Thoracic aorta (tissue), 2 donors: ENCODE measurements at places on chromosomes 3 and 15. TPM values are rescaled to one million over a fixed set of nuclear protein-coding genes. Genes with fewer than 3 reads are reported as not detected.

DNA sequence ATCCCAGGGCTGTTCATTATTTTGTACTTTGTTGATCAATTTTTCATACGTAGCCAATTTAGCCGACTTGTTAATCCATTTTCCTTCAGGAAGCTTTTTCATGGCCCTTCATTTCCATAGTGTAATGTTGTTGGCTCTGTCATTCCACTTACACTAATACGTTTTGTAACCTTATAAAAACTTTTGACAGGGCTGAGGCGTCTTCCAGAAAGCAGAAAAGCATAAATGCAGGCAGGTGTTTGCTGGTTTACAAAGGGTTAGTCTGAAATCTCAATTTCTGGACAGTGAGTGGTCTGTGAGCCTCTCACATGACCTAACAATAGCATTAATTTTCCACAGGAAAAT is 444.0 kb downstream of the OTOL1 start:
- H3K4me1 ChIP-seq = no peaks in the 10 kb centered on the region
- no peak overlapping the region for H3K4me3 ChIP-seq
- no peak for DNase-seq
- no peaks in the 10 kb centered on the region for H3K27me3 ChIP-seq
- no peak overlapping the region for H3K27ac ChIP-seq

- no peaks in the 10 kb centered on the region for H3K36me3 ChIP-seq
- H3K4me1 ChIP-seq = no peaks in the 10 kb centered on the region
- no peak for DNase-seq
- no peak overlapping the region for H3K27ac ChIP-seq
- no peak overlapping the region for H3K4me3 ChIP-seq
These were observed 23.2 kb downstream of the GPR15 start for GRCh38 chr3:98555025-98555379.

- DNase-seq = no peak
- H3K4me3 ChIP-seq = no peak overlapping the region
- H3K4me1 ChIP-seq = peaks cover 6% of the 10 kb centered on the region
- H3K27me3 ChIP-seq = no peaks in the 10 kb centered on the region
- H3K27ac ChIP-seq = no peak overlapping the region
These were observed 19.1 kb upstream of the LPP start for GRCh38 chr3:188134856-188135255.

GRCh38 chr3:42345811-42346210 is 64.6 kb downstream of the LYZL4 start:
- H3K4me1 ChIP-seq = no peaks in the 10 kb centered on the region
- DNase-seq = no peak
- no peaks in the 10 kb centered on the region for H3K36me3 ChIP-seq
- no peak overlapping the region for H3K27ac ChIP-seq
- no peaks in the 10 kb centered on the region for H3K27me3 ChIP-seq

- H3K27me3 ChIP-seq = no peaks in the 10 kb centered on the region
- no peak for DNase-seq
- H3K4me3 ChIP-seq = no peak overlapping the region
- no peaks in the 10 kb centered on the region for H3K36me3 ChIP-seq
- no peak overlapping the region for H3K27ac ChIP-seq
These were observed 24.6 kb upstream of the SLC6A6 start for GRCh38 chr3:14377838-14378169.

DNA sequence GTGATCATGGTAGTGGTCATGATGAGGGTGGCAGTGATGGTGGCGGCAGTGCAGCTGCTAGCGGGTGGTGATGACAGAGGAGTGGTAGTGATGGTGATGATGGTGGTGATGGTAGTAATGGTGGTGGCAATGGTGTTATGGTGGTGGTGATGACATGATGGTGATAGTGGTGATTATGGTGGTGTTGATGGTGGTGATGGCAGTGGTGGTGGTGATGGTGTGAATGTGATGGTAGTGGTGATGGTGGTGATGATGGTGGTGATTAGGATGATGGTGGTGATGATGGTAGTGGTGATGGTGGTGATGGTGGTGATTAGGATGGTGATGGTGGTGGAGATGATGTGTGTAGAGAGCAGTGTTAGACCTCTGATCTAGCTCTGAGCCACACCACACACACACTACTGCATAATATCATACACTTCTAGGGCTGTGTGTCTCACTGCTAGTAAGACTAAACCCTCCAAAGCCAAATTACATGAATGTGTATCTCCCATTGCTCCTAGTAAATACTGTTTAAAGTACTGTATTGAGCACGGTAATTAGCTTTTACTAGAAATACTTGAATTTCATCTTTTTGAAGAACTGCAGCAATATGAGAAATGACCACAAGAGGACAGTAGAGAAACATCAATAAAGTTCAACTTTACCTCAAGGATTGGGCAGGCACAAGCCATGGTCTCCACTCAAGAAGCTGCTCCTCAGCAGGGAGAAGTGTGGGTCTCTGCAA is 28.8 kb downstream of the TMED3 start:
- H3K27ac ChIP-seq = no peak overlapping the region
- H3K36me3 ChIP-seq = no peaks in the 10 kb centered on the region
- no peaks in the 10 kb centered on the region for H3K4me1 ChIP-seq
- H3K4me3 ChIP-seq = no peak overlapping the region
- no peaks in the 10 kb centered on the region for H3K27me3 ChIP-seq

DNA sequence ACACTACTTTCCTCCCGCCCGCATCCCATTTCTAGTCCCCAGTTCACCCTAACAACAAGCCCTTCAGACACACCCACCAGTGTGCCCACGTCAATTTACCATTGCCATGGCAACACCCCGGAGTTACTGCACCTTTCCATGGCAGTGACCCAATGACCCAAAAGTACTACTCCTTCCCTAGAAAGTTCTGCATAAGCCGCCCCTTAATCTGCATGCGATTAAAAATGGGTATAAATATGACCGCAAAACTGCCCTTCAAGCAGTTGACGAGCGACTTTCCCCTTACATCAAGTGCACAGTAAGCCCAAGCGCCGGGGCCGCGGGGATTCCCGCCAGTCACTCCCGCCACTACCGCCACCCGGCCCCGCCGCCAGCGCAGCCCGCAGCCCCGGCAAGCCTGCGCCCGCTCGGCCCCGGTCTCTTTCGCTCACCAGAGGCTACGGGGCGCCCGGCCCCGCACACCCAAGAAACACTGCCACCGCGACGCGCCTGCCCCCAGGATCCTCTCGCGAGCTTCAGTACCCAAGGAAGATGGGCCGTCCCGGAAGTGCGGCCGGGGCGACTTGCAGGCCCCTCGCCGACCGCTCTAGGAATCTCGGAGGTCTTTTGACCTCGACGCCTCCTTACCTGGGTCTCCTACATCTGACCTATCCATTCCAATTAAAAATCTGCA is 27.2 kb upstream of the ZNF502 start:
- peak overlapping the region; percentile 87 for H3K4me3 ChIP-seq
- no peaks in the 10 kb centered on the region for H3K27me3 ChIP-seq
- peaks cover 12% of the 10 kb centered on the region for H3K4me1 ChIP-seq
- DNase-seq = peak; percentile 17
- H3K36me3 ChIP-seq = peaks cover 6% of the 10 kb centered on the region
- H3K27ac ChIP-seq = no peak overlapping the region

DNA sequence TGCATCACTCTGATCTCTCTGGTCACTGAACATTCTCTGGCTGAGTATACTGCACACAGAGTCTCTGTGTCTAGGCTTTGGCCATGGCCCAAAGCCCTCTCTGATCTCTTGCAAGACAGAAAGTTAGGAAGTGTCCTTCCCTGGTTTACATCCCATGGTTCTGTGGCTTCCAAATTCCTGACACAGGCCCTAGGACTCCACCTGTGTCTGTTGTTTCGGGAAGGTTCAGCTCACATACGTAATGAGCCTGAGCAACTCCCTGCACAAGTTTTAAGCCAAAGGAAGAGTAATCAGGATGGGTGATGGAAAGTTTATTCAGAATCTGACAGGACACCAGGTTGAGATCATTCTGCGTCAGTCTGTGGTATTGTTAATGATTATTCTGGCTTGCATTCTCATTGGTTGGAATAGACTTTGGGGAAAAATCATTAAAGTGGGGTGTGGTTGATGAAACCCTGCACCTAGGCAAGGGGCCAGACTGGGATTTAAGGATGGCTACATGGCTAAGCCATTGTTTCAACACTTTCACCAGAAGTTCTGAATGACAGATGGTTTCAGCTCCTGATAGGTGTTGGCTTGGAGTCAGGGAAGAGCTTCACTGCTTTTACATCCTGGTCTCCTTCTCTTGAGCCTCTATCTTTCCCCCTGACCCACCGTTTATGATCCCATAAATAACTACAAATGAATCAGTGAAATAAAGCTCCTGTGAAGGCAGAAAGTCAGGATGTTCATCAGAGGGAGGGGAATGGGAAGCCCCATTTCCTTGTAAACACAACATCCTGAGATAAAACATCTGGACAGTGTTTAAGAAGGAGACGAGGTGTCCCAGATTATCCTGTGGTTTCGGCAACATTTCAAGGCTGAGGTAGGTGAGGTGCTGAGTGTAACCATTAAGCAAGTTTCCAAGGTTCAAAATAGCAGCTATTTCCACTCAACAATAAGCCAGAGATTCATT is 14.1 kb downstream of the LCMT2 start:
- no peaks in the 10 kb centered on the region for H3K36me3 ChIP-seq
- DNase-seq = no peak
- no peak overlapping the region for H3K27ac ChIP-seq
- no peaks in the 10 kb centered on the region for H3K27me3 ChIP-seq
- no peaks in the 10 kb centered on the region for H3K4me1 ChIP-seq

GRCh38 chr15:63059075-63059474 is 16.5 kb downstream of the TPM1 start:
- H3K36me3 ChIP-seq = peaks cover 80% of the 10 kb centered on the region
- DNase-seq = no peak
- no peak overlapping the region for H3K4me3 ChIP-seq
- H3K27me3 ChIP-seq = no peaks in the 10 kb centered on the region

DNA sequence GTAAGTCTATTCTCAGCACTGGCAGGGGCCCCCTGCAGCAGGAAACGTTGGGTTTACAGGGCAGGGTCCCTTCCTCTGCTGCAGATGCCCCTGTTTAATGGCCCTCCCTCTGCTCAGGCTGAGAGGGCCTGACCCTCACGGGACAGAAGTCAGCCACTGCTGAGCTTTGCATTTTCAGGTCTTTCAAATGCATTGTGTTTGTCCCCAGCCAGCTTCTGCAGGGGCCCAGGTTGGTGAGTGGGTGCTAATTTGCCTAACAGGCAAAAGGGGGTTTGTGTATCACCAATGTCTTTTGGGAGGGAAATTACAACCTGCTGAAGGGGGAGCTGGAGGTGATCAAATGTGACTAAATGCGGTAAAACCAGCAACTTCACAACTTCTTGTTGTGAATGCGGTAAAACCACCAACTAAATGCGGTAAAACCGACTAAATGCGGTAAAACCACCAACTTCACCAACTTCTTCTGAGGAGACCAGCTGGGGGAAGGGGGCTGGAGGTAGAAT is 44.8 kb upstream of the UBE2E1 start:
- no peaks in the 10 kb centered on the region for H3K36me3 ChIP-seq
- H3K27ac ChIP-seq = no peak overlapping the region
- H3K4me1 ChIP-seq = no peaks in the 10 kb centered on the region
- H3K4me3 ChIP-seq = no peak overlapping the region
- no peaks in the 10 kb centered on the region for H3K27me3 ChIP-seq

DNA sequence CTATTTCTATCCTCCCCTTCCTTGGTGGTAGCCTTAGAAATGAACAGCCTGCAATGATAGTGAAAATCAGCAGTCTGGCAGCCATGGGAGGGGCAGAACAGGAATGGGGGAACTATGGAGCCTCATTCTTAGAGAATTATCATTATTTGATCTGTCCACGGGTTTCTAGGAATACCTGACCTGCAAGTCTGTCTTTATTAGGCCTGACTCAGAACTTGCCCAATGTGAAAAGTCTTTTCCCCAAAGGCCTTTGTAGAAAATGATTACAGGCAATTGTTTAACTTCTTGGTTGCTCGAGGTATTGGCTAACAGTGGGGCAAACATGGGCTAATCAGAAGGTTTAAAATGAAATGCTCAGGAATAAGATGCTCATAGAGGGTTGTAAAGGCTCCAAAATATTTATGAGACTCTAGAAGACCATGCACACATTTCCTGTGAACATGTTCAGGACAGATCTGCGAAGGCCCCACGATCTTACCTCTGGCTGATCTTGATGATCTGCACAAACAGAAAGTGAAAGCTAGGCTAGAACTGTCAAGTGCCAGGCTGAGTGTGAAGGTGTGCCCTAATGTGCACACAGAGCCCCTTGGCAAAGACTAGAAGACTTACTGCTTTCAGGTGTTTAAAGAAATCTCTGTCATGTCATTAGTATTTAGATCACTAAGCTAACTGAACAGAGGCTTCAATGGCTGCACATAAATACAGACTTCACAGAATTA is 39.6 kb upstream of the LAMP3 start:
- no peaks in the 10 kb centered on the region for H3K36me3 ChIP-seq
- DNase-seq = no peak
- H3K4me3 ChIP-seq = no peak overlapping the region
- H3K4me1 ChIP-seq = no peaks in the 10 kb centered on the region

DNA sequence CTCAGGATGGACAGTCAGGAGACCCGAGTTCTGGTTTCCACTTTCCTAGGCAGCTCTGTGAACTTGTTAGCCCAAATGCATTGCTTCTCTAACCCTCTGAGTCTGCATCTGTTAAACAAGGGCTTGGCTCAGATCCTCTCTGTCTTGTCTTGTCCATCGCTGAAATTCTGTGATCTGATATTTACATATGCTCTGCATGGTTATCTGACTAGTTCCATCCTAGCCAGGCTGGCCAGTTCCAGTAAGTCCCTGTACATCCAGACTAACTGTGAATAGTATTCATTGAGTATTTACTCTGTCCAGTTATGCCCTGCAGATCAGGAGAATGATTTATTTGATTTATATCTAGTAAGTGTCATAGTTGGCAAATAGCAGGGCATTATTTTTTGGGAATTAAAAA is 27.0 kb upstream of the SV2B start:
- H3K36me3 ChIP-seq = no peaks in the 10 kb centered on the region
- no peak overlapping the region for H3K4me3 ChIP-seq
- no peak overlapping the region for H3K27ac ChIP-seq
- no peaks in the 10 kb centered on the region for H3K27me3 ChIP-seq
- DNase-seq = no peak

Gene TMEM212
- total RNA-seq = not detected

Gene CLRN1
- not detected for total RNA-seq

Gene ISG20
- 16.2 TPM for total RNA-seq

Gene DNAH12
- 0.14 TPM for total RNA-seq

Gene INSYN1
- total RNA-seq = 10.6 TPM
